ENCODE measurements at places on chromosomes 1 and 21. TPM values are rescaled to one million over a fixed set of nuclear protein-coding genes. Genes with fewer than 3 reads are reported as not detected.

The SPRR2B gene
- total RNA-seq, result not detected

DNA sequence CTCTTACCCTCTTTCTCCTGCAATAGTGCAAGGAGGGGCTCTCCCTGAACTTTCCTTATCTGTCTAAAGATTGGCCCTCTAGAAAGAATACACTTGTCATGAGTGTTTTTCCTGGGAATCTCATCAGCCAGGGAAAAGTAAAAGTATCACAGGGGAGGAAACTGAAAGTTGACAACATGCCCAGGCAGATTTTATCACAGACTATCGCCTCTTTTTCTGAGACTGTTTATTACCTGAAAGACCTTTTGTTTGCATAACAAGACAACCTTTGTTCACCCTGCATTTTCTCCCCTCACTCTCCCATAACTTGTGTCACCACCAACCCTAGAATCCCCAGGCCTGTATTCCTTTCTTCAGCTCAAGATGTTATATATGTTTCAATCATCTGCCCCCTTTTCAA is 794.7 kb upstream of the ADAMTS5 start:
- no peak for DNase-seq

DNA sequence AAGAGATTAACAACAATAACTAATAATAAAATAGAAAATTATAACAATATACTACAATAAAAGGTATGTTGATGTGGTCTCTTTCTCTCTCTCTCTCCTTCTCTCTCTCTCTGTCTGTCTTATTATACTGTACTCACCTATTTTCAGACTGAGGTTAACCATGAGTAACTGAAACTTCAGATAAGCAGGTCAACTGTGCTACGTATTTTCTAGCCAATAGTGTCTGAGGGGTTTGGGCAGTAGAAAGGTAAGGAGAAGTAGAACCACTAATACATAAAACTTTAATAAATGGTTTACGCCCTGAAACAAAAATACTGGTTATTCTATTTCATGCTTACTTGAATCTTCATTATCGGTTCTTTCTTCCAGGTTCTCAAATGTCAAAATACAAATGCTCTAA is 71.0 kb upstream of the LRRC53 start:
- DNase-seq, result no peak

- no peak for DNase-seq
These were observed 105.2 kb downstream of the MRPL39 start for GRCh38 chr21:25501996-25502665.

GRCh38 chr1:39996396-39997004 is 41.6 kb downstream of the MFSD2A start:
- no peak for DNase-seq

The ARPC5 gene
- total RNA-seq, result 27.1 TPM

GRCh38 chr1:18764362-18764761 is 95.1 kb downstream of the TAS1R2 start:
- DNase-seq, result no peak

The KRTAP10-10 gene
- not detected for total RNA-seq

The CRP gene
- total RNA-seq, result 3,370 TPM

DNA sequence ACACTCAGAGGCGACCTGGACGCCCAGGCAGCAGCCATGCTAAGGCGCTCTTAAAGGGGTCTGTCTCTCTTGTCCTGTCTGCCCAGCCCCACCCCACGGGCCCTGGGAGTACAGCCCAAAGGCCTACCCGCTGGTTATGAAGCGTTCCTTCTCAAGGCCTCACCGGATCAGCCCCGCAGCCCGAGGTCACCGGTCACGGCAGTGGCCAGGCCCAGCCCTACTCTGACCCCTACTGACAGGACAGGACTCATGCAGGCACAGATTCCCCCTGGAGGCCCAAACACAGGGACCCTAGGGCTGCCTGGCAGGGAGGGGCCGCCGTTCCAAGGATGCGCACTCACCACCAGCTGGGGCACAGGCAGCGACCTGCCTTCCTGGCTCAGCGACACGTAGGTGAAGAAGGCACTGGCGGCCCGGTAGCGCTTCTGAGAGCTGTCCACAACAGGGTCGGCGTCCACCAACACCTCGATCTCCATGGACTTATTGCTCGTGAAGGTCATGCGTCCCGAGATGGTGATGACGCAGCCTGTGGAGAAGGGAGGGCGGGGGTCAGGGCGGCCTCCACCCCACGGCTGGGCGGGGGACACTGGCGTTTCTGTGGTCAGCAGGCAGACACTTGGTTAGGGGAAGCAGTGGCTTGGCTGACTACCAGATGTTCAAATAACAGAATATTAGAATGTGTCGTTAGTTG is 20.0 kb upstream of the GPR153 start:
- DNase-seq, result peak; percentile 54

- peak; percentile 78 for DNase-seq
These were observed 19.9 kb upstream of the PPP1R15B start for GRCh38 chr1:204431310-204432184.

The PADI3 gene
- not detected for total RNA-seq

- peak; percentile 82 for DNase-seq
These were observed 10.7 kb downstream of the FMOD start for GRCh38 chr1:203340112-203340790.

- no peak for DNase-seq
These were observed 1.5 kb downstream of the LCE3E start for GRCh38 chr1:152565115-152565514.

GRCh38 chr1:75908717-75909152 is 23.5 kb downstream of the ASB17 start:
- DNase-seq, result no peak

The CLDN8 gene
- total RNA-seq, result not detected

- DNase-seq, result no peak
These were observed 20.9 kb upstream of the NCMAP start for GRCh38 chr1:24535021-24535424.

The HHAT gene
- 1.9 TPM for total RNA-seq

The OR2T2 gene
- total RNA-seq, result not detected

The DEPDC1 gene
- 0.25 TPM for total RNA-seq

- no peak for DNase-seq
These were observed 65.3 kb upstream of the EFHD2 start for GRCh38 chr1:15344380-15344779.

GRCh38 chr1:244406337-244406736 is 45.4 kb downstream of the ADSS2 start:
- no peak for DNase-seq

The CACHD1 gene
- total RNA-seq, result 1.0 TPM

The COL8A2 gene
- total RNA-seq, result 0.50 TPM

- no peak for DNase-seq
These were observed 2.6 kb downstream of the ERG start for GRCh38 chr21:38495696-38496095.

DNA sequence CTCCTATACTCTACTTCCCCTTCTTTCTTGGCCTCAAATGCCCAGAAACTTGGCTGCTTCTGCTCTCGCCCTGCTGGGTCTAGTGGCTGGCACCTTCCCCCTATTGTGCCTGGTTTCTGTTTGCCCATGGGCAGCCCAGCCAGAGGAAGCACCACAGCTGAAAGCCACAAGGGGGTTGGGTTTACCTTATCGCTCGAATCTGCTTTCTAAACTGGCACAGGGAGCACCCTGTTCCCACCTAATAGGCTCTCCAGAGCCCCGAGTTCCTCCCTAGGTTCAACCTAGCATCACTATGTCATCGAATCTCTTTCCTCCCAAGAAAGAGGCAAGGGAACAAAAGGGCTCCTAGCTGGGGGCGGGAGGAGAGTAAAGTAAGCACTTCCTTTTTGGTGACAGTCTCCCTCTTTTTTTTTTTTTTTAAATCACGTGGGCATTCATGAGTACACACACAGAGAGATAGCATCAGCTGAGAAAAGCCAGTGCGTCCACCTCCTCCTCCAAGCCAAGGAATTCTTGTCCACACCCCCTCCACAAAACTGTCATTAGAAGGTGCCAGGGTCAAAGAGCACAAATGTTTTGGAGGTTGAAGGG is 72.8 kb downstream of the PLEKHA6 start:
- DNase-seq, result peak; percentile 83

DNA sequence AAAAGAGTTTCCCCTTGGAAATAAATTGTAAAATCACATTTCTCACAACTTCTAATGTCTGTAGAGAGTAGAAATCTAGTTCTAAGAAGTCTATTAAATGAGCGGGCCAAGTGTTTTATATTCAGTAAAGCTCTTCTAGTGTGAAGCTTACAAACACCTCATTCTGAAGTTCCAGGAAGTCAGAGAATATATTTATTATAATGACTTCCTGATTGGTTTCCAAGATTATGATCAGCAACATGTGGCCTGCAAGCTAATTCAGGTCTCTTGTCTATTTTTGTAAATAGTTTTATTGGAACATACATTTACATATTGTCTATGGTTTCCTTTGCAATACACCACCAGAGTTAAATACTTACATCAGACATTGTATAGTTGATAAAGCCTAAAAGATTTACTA is 603.9 kb downstream of the AMY1C start:
- no peak for DNase-seq

- no peak for DNase-seq
These were observed 107.0 kb downstream of the ODF2L start for GRCh38 chr1:86289161-86289560.

DNA sequence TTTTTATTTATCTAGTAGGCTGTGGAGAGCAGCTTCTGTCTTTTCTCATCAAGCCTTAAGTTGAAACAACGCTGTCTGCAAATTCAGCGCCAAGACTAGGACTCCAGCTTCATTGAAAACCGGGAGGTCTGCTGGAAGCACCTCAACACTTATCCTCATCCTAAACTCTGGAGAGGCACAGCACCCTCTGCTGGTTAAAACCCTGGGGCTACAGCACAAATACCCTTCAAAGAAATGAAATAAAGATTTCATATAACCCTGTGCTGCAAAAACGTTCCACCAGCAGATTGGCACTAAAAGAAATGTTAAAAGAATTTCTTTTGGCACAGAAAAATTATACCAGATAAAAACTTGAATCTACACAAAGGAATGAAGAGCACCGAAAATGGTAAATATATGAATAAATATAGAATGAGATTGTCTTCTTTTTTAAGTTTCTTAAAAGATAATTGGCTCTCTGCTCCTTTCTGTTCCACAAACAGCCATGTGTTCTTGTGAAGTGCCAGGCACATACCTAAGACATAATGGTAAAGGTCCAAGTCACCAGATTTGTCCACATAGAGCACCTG is 227.7 kb upstream of the SAMSN1 start:
- DNase-seq, result peak; percentile 48

GRCh38 chr1:105533996-105534395 is 1522.5 kb upstream of the PRMT6 start:
- DNase-seq, result no peak

GRCh38 chr1:108815566-108815965 is 41.3 kb downstream of the AKNAD1 start:
- DNase-seq, result no peak

The DPYD gene
- total RNA-seq, result 43.3 TPM
